ENCODE measurements at places on chromosomes 4 and X. TPM values are rescaled to one million over a fixed set of nuclear protein-coding genes. Genes with fewer than 3 reads are reported as not detected.

TMEM144 gene
- total RNA-seq: 229 TPM

ZXDB gene
- total RNA-seq: 13.9 TPM

TEX13D gene
- not detected for total RNA-seq

DMD gene
- 3.9 TPM for total RNA-seq

MMRN1 gene
- 0.12 TPM for total RNA-seq

DEFB131A gene
- not detected for total RNA-seq

- no peak for DNase-seq
These were observed 1870.5 kb upstream of the TENM3 start for GRCh38 chr4:180372691-180373090.

- DNase-seq: no peak
These were observed 13.7 kb downstream of the PPP2R3B start for GRCh38 chrX:372856-373640.

- DNase-seq: no peak
These were observed 765 bp downstream of the ENOPH1 start for GRCh38 chr4:82430964-82431745.

GRCh38 chr4:173381610-173382009 lies 10.9 kb downstream of the SAP30 start:
- no peak for DNase-seq

DNA sequence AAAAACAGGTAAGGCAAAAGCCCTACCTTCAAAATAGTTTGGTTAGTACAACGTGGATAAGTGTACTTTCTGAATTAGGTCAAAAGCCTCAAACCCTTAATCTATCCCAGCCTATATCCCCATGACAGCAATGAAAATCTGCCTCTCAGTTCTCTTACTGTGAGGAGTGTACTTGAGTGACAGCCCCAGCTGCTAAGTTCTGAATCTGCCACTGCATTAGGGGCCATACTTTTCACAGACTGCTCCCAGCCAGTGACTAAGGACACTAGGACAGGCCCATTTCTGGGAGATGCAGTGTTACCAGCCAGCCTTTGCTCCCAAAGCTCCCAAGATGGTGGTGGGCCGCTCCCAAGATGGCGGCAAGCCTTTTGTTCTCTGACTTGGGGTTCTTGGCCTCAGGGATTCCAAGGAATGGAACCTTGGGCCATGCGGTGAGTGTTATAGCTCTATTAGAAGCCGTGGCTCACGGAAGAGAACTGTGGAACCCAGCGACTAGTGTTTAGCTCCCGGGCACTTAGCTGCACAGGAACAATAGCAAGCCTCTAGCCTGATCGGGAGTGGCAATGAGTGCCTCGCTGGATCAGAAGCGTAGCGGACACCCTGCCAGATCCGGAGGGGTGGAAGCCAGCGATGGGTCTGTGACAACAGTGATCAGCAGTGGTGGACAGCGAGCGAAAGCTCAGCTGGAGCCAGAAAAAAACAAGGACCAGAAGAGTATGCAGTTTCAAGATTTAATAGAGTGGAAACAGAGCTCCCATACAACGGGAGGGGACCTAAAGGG lies 175.6 kb upstream of the NRK start:
- DNase-seq: no peak

- no peak for DNase-seq
These were observed 10.2 kb upstream of the CORIN start for GRCh38 chr4:47848041-47848440.

GRCh38 chr4:87375719-87376291 lies 15.2 kb downstream of the HSD17B11 start:
- peak; percentile 28 for DNase-seq

GRCh38 chr4:76562836-76563453 lies 127.9 kb downstream of the SHROOM3 start:
- no peak for DNase-seq

- no peak for DNase-seq
These were observed 74.3 kb upstream of the NPY2R start for GRCh38 chr4:155134136-155134535.

- DNase-seq: no peak
These were observed at the start of gene TBC1D1 for GRCh38 chr4:37890801-37891259. Gene TBC1D1, plus strand, starts transcription at chr4:37891084. Its CDS starts 11,012 bp downstream, at chr4:37902096.

DNA sequence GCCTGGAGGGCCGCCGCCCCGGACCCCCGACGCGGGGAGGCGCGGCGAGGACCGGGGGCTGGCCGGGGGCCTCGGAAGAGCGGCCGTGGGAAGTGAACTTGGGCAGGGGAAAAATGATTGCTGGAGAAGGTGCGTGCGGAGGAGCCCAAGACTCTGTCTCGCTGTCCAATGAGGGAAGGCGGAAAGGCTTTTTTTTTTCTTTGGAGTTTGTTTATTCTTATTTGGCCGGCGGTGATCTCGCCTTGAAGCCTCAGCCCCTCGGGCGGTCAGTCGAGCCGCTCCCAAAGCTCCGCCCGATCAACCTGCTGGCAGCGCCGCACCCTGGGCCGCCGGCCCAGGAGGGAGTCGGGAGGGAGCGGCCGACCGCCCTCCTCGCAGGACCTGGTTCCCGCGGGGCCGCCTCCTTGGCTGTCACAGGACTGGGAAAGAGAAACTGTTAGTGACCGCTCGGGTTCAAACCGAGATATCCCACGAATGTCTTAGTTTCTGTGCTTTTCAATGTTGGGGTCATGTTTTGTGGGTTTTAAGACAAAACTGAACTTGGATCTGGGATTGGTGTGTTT lies 2.5 kb downstream of the CPEB2 start:
- DNase-seq: no peak

DNA sequence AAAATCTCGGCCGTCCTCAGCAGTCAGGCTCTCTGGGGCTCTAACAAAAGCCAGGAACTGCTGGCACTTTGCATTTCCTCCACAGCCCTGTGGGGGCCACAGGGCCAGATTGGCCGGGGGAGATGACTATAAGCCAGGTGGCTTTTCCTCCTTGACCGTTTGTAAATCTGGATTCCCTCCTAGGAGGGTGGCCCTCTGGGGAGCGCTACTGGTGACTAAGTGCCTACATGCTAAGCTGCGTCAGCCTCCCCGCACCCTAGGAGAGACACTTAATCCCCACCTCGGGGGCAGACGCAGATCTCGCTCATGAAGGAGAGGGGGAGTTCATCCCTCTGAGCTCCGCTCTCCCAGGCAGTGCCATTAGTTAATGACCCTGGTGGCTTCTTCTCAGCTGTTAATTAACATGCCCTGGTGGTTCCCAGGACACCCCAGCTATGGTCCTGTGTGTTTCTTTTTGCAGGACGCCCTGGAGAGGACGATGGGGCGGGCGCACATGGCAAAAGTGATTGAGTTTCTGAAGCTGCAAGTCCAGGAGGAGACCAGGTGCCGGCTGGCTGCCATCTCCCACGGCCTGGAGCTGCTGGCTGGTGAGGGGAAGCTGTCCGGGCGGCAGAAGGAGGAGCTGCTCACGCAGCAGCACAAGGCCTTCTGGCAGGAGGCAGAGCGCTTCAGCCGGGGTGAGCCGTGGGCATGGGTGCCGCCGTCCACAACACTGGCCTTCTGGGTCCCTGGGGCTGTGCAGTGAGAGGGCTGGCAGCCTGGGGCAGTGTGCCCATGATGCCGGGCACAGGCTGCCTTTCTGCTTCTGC lies 41.6 kb downstream of the EVC start:
- DNase-seq: no peak

DNA sequence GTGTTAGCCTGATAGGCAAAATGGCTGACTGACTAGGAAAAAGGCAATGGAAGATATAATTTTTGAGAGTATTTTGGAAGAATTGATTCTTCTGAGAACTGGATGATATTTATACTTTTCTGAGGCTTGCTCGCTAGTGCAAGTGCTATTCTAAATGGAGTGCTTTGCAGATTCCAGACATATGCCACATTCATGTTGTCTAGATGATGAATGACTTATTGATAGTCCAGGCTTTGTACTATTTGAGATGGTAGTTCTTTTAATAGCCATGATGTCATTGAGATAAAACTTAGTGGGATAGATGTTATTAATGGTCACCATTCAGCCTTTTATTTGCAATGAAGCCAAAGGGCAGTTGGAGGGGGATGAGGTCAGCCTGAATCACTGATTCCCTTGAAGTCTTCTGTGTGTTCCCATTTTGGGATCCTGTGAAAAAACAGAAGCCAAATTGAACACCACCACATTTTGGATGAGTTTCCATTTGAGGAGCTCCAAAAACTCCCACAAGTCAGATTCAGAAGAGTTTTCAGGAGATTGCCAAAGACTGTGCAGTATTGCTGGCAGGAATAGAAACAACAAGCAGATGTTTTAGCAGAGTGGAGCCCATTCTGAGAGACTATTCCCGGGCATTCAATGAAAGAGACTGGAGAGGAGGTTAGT lies 184.1 kb downstream of the IL1RAPL2 start:
- DNase-seq: no peak

- no peak for DNase-seq
These were observed 17.2 kb upstream of the TET2 start for GRCh38 chr4:105129286-105130040.

Data from NCI-H460 (cell line).